ENCODE measurements at places on chromosomes 5 and 9.

GRCh38 chr5:143313298-143313852, 90.1 kb downstream of the NR3C1 start:
- DNase-seq: no peak

GRCh38 chr9:133505186-133505830, 19.5 kb downstream of the MYMK start:
- DNase-seq: no peak

DNA sequence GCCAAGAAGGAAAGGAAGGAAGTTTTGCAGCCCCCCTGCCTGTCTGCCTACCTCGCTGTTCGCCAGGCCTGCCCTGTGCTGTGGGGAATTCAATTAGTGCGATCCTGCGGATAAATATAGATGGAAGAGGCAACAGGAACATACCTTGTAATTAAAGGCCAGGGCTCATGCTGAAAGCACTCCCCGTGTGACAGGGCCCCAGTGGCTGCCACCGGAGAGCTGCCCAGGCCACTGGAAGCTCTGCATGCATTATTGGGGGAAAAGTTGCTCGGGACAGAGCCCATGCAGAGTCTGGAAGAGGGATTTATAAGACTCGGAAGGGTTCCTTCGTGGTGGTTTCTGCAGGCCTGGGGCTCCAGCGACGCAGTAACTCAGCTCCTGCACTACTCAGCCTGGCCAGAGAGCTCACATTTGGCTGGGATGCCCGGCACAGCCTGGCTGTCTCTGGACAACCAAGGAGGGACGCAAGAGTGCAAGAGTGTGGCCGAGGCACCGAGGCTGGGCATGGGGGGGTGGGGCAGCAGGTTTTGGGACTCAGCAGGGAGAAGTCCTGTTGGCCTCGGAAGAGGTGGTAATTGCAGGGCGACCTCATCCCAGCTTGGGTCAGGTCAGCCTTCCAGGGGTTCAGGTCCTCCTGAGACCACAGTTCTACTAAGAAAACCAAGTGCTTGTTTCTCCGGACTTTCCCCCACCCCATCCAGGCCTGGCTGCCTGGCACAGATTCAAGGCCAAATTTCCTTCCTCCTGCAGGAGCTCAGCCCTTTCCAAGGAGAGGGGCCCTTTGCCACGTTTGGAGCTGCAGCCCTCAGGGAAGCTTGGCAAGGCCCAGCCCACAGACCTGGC, 68.1 kb upstream of the GGTA1 start:
- DNase-seq: no peak

GRCh38 chr5:76737846-76738245, 21.9 kb downstream of the F2R start:
- no peak for DNase-seq

GRCh38 chr9:6590334-6590733, 55.2 kb downstream of the GLDC start:
- DNase-seq: no peak

DNA sequence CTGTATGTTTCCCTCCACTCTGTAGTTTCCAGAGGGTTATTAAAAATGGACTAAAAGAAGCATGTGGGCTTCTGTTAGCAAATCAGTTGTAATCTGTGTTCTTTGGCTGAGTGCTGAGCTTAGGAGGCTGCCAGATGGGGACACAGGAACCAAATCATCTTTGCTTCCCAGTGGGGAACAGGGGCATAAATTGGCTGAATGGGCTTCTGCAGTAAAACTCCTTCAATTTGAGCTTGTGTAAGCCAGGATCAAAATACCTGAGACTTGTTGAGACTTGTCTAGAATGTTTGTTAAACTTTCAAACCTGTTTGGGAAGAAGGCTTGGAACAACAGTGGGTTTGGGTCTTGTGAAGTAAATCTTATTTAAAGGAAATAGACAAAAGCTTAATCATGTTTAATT, 32.2 kb upstream of the TNFAIP8 start:
- DNase-seq: no peak

DNA sequence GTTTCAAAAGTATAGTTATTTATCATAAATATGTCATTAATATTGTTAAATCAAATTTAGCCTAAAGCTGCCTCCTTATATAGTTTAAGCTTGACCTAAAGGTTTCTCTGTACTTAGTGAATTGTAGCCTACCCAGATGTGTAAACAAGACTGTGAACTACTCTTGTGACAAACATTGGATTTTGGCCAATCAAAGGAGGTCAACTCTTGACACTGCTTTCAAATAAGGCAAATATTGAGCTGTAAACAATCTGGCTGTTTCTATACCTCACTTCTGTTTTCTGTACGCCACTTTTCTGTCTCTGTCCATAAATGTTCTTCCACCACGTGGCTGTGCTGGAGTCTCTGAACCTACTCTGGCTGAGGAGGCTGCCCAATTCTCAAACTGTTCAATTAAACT, 51.2 kb downstream of the FXN start:
- no peak for DNase-seq

- DNase-seq: no peak
Measured at GRCh38 chr5:44952376-44952775, 143.6 kb downstream of the MRPS30 start.

GRCh38 chr5:53590759-53591158, 30.3 kb downstream of the NDUFS4 start:
- DNase-seq: no peak

DNA sequence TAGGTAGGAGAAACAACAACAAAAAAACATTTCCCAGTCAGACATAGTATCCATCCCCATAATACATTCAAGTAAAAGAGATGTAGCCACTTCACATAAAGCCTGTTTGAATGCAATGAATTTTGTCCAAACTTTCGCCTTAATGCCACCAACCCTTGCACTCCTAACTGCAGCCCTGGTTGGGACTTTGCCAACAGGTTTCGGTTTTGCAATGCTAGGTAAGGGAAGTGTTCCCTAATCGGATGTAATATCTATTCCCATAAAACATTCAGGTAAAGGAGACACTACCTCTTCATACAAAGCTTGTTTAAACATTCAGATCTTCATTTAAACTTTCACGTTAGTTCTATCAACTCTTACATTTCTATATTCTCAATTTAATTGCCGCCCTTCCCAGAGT, 336.1 kb downstream of the DRD1 start:
- DNase-seq: no peak

- DNase-seq: no peak
Measured at GRCh38 chr5:107373549-107374263, 297.0 kb downstream of the EFNA5 start.

DNA sequence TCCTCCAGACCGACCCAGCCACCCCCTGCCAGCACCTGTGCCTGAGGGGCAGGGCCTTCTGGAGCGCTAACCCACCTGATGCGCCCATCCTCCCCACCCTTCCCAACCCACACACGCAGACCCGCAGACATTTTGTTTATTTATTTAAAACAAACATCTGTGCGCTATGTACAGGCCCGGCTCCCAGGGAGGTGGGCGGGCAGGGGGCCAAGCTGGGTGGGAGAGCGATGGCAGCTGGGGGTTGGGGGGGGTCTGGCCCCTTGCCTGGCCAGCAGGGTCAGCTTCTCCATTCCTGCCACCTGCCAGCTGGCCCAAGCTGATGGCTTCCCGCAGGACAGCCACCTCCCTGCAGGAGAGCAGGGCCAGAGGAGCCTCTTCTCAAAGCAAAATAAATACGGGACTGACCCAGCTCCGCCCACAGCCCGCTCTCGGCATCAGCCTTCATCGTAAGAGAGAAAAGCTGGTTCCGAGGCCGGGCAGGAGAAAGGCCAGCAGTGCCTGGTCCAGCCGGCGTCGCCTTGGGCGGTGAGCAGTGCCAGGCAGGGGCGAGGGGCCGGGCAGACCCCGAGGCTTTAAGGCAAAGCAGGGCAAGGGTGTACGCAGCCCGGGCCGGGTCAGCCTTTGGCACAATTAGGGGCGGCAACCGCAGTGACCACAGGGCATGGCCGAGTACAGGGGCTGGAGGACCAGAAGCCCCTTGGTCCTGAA, 10.9 kb upstream of the CLIC3 start:
- no peak for DNase-seq

DNA sequence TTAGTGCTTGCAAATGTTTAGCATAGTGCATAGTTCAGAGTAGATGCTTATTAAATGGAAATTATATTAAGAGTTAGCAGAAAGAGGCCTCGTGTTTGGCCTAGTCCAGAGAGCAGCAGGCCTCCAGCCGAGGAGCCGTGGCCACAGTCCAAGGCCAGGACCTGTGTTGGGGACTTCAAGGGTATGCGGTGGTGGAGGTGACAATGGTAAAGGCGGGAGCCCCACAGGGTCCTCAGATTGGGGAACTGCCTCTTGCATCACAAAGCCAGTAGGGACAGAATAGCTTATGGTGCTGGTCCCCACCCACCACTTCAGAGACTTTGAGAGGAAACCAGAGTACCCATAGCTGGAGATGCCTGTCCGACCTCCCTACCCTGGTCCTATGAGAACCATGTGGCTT, 554.6 kb upstream of the RIOK2 start:
- DNase-seq: no peak

GRCh38 chr5:120919017-120919416, 454.9 kb downstream of the PRR16 start:
- DNase-seq: no peak

DNA sequence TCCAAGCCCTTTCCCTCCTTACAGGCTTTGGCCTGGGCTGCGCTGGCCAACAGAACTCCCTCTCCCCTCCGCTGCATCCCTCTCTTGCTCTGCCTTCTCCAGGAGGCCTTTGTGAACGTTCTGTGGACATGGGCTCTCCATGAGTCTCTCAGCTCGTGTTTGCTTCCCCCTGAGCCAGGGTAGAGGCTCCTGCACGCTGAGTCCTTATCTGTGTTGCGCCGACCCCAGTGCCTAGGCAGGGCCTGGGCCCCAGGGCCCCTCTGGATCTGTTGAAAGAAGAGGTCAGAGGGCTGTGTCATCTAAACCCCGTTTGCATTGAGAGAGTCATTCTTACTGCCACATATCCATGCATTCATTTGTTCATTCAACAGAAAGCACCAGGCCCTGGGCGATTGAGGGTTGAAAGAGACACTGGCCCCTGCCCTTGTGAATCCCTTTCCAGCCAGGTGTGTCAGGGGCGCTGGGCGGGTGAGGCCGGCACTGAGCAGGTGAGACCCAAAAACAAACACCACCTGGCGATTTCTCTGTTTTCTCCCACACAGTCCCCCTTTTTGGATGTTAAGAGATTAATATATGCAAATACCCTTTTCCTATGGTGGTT, 111.2 kb upstream of the IER5L start:
- DNase-seq: no peak

- DNase-seq: no peak
Measured at GRCh38 chr9:72906810-72907209, 46.0 kb downstream of the ALDH1A1 start.

DNA sequence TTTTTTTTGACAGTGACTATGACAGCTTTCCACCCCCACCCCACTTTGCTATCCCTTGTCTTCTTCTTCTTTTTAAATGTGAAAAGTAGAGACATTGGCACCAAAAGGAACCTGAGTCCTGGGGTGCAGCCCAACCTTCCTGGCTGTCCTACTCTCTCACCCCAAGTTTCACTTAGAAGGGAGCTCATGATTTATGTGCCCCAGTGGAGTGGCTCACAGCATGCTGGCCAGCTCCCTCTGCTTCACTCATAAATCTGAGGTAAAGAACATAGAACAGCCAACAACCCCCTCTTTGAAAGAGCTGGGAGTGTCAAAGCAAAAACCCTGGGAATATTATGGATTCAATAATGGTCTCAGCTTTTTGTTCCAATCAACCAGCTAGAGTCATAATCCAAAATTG, 196.3 kb upstream of the DAPK1 start:
- no peak for DNase-seq

- DNase-seq: no peak
Measured at GRCh38 chr9:136544964-136545691, 720 bp downstream of the NOTCH1 start.

- DNase-seq: no peak
Measured at GRCh38 chr9:1053282-1053621, 3.1 kb downstream of the DMRT2 start.

DNA sequence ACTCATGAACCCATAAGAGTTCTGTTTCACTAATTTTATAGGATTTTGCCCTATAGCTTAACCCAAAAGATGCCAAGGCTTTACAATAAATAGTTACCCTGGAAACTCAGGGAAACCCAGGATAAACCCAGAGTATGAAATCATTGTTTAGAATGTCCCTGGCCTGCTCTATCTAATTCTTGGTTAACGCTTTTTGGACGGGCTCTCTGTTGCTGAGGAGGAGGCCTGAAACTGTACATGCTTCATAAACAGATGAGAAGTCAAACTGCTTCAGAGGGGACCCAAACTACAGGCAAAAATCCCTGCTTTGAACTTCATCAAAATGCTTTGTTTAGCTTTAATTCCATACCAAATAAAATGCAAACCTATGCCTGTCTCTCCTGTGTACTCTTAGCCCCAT, 291.9 kb downstream of the SH3GL2 start:
- no peak for DNase-seq

DNA sequence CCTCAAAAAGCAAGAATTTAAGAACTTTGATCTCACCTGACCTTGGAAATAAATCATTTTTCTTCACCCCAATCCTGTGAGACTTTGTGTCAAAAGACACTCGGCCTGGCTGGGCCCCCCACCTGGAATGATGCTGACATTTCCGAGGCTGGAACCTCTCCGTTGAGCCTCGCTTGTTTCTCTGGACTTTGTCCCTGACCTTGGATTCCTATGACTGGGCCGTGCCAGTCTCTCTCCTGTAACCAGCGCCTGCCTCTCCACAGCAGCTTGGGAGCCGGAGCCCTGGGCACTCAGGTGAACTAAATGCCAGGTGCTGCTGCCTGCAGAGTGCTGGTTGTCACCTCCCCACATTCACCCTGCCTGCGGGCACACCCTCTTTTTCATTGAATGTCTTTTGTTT, 62.7 kb downstream of the RETREG1 start:
- no peak for DNase-seq

DNA sequence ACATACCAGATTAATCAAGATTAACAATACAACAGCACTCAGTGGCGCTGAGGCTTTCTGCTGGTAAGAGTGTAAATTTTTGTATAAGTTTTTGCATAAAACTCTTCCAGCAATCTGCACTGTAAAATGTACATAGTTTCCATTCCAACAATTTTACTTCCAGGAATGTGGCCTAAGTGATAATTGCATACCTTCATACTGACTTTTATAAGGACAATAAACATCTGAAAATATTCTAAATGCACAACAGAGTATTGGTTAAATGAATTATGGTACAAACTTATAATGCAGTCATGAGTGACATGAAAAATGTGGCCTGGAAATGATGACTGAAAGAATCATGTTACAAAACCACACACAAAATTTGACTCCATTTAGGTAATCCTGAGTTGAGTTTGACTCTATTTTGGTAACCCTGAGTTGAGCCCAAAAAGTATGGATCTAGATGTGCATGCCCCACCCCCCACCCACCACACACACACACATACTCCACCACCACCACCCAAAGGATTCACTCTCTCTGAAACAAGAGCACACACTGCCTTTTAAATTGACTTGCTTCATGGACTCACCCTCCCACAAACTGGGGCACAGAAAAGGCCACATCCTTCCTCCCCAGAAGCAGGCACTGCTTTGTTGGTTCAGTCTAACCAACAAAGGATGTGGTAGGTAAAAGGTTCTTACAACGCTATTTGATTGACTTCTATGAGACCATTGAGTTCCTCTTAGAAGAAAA, 137.6 kb downstream of the SUSD1 start:
- DNase-seq: no peak
